ENCODE measurements at places on chromosomes 13 and 19.
A peak's percentile ranks its signal among the peaks of the same experiment; 100 is the strongest.

DNA sequence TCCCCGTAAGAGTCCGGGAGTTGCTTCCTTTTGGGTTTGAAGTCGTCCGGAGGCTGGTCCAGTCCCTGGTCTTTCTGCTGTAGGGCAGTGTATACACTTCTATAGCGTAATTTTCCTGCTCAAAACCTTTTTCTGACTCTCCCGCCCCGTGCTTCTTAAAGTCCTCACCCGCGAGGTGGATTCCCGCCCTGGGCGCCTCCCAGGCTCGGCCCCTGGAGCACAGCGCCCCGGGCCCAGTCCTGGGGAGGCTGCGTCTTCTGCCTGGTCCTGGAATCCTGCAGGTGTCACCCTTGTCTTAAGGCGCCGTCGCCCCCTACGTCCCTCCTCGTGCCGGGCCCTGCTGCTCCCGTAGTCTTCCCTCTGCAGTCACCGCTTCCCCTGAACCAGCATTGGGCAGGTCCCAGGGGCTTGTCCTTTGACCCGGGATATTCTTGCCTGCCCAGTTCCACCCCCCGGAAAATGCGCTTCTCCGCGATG, 34.4 kb upstream of the ZNF808 start:
- no peak for DNase-seq

DNA sequence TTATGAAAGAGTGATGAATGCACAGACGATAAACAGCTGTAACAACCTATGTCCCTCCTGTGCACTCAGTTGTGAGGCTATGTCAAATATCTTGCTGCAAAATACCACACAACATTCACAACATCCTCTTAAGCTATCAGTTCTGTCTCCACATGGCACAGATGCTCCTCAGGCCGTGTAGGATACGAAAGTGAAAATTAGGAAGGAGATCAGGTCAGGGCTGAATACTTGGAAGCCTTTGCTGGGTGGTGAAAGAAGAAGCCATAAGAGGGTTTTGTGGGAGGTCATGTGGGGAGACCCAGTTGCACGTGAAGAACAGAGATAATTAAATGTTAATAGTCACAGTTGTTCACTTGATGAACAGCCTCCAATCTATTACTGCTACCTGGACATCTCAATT, 58.9 kb downstream of the RXFP2 start:
- DNase-seq = no peak

- no peak for DNase-seq
Observed at GRCh38 chr13:113875837-113876281, 12.0 kb upstream of the GAS6 start.

DNA sequence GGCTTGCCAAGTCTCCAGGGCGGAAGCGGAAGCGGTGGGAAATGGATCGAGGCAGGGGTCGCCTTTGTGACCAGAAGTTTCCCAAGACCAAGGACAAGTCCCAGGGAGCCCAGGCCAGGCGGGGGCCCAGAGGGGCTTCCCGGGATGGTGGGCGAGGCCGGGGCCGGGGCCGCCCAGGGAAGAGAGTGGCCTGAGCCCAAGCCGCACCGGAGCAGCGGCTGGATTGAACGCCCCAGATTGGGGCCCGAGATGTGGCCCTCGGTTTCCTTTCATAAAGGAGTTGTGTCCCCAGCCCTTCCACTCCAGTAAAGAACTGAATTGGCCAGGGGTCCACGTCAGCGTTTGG, 548 bp upstream of the P2RY11 start:
- DNase-seq = no peak

DNA sequence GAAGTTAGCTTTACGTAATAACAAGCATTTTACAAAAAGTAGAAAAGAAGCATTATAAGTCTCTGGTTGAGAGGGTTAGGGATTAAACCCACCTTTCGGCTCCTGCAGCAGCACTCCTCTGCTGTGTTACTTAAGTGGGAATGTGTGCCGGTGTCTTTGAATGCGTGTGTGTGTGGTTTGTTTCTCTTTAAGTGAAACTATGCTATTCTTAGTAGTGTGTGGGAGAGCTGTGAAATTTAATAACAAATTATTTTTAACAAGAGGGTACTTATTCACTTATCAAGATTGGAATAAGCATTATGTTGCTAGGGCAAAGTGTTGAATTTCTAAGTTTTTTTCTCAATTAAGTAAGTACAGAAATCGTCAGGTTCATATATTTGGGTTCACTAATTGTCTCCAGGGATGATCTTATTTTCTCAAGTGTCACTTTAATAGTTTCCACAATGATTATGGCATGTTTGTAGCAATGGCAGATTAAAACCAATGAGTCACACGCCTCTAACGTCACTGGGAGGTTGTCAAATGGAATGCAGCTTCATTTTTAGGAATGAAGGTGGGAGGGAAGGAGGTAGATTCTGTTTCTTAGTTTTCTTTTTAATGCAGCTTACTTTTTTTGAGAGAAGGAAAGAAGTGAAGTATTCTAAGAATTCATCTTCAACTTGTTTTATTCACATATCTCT, 151.3 kb downstream of the LMO7 start:
- no peak for DNase-seq

GRCh38 chr19:14377883-14378328, 3.3 kb upstream of the ADGRE5 start:
- DNase-seq = no peak

- no peak for DNase-seq
Observed at GRCh38 chr19:46716672-46717033, 261 bp downstream of the PRKD2 start.

DNA sequence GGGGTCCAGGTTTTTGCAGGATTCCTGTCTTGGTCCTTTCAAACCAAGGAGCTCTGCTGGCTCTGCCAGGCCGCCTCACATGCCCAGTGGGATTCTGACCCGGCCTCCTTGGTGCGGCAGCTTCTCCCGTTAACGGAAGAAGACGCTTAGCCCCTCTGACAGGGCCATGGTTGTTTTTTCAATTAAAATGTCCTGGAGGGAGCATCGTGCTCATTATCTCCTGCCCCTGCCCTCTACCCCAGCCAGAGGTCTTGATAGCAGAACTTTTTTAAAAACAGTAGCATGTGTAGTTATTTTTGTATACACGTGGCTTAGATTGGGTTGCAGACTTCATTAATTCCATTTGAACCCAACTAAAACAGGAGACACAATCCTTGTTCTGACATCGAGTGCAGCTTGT, 11.5 kb upstream of the RPS15 start:
- no peak for DNase-seq

DNA sequence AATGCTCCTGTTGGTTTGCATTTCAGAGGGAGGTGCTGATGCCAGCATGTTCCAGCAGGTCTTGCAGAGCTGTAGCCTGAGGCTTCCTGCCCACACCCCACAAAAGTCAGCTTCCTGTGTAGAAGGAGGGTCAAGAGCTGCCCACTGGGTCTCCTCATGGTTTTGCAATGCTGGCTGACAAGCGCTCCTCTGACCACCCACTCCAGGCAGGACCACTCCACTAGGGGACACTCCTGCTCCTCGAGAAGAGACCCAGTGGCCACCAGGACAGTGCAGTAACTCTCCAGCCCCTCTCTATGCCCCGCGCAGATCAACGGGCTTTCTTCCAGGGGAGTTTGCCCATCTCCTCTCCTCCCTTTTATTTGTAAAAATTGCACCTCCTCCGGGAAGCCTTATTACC, 72.9 kb upstream of the UQCRFS1 start:
- DNase-seq = no peak

DNA sequence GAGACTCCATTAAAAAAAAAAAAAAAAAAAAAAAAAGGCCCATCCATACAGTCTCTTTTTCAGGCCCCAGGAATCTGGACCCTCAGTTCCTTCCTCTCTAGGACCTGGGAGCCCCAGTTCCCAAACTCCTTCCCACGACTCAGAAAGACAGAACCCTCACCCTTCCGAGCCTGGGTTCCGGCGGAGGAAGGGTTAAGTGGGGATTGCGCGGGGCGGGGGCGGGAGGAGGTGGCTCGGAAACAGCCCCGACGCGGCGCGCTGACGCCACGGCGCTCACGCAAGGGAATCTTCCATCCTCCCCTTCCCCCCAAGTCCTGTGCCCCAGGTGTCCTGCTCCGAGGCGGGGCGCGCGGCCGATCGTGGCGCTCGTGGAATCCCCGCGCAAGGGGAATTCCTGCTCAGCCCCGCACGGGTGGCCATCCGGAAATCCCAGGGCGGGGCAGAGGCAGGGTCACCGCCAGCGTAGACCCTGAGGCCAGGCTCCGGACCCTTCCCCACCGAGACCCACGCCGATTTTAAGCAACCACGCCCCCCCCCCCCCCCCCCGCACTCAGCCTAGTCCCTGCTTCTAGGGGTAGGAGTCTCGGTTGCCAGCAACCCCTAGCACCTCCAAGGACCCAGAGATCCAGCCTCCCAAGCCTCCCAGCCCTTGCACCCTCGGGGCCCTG, 659 bp downstream of the NFKBID start:
- DNase-seq = peak; percentile 46

DNA sequence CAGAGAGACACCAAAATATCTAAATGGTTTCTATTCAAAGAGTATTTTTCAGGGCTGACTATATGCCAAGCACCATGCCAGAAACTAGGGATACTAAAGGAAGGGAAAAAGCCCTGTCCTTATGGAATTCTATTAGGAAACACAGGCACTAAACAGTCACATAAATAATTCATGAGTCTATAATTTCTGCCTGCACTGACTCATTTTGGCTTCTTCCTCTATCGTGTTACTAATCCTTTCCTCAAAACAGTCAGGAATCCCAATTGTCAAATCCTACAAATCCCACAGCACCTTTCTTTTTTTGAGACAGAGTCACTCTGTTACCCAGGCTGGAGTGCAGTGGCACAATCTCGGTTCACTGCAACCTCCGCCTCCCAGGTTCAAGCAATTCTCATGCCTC, 29.2 kb downstream of the XPO4 start:
- no peak for DNase-seq

- no peak for DNase-seq
Observed at GRCh38 chr13:105758918-105759860, 776.3 kb downstream of the EFNB2 start.

GRCh38 chr19:4186087-4186993, 3.9 kb downstream of the ANKRD24 start:
- DNase-seq = peak; percentile 20

DNA sequence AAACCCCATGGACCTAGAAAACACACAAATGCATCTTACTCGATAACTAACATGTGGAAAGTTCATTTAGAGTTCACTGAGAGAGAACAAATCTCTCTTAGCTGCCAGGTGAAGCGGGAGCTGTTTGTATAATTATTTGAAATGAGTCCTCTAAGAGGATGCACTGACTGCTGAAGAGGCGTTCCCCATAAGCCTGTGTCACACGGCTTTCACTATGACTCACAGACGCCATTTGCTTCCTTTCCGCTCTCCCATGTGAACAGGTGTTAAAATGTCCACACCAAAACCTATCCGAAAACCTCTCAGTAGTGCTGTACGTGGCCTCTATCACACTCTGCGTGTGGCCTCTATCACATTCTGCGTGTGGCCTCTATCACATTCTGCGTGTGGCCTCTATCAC, 101.8 kb downstream of the SOX1 start:
- DNase-seq = no peak

DNA sequence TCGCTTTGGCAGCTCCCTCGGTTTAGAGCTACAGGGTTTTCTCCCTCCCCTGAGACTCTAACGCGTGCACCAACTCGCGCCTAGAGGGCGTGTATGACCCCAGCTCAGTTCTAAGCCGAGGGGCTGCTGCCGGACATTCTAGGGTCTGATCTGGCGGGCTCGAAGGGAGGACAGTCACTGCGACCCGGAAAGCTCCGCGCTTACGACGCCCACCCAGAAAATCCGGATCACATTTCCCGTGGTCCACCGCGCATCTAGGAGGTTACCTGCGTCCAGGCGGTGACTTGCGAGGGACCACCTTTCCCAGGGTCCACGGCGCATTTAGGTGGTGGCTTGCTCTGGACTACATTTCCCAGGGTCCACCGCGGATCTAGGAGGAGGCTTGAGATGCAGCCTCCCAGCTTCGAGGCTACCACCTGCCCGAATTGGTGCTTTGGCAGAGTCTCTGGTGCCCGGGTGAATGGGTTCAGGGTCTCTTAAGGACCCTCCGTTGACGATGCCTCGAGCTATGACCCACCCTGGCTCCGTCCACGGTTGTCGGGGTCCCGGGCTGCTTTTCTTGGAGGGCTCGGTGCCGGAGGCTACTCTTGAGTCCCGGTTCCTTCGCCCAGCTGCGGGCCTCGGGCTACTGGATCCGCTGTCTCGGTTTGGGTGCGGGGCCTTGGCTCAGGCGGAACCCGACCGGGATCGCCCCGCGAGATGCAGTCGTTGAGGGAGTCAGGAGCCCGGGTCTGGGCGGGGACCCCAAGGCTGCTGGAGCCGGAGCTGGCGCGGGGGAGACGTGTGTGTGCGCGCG, 30.5 kb downstream of the ZNF146 start:
- no peak for DNase-seq

DNA sequence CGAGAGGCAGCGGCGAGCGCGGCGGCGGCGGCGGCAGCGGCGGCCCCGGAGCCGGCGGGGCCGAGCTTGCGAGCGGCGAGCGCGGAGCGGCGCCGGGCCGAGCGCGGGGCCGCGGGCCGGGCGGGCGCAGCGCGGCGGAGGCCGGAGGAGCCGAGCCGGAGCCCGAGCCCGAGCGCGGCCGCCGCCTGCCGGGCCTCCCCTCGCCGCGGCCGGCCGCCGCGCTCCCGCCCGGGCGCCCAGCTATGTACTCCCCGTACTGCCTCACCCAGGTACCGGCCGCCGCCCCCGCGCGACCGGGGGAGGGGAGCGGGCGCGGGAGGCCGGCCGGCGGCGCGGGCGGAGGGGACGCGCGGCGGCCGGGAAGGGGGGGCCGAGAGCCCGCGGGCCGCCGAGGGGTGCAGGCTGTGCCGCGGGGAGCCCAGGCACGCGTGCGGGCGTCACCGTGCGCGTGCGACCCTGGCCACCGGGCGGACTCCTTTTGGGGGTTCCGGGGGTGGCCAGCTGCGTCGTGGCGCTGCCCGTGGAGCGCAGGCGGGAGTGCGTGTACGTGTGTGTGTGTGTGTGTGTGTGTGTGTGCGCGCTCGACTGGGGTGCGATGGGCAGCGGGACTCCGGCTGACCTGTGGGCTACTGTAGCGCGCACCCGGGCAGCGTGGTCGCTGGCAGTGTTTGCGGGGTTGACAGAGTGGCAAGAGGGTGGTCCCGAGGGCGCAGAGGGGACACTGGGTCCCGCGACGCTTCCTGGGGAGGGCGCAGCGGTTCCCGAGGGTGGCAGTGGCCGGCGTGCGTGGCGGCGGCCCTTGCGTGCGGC, 526 bp downstream of the NFIX start:
- DNase-seq = no peak

- no peak for DNase-seq
Observed at GRCh38 chr19:10642473-10643171, 11.5 kb upstream of the ILF3 start.
